ENCODE measurements at places on chromosomes 11 and 22.

DNA sequence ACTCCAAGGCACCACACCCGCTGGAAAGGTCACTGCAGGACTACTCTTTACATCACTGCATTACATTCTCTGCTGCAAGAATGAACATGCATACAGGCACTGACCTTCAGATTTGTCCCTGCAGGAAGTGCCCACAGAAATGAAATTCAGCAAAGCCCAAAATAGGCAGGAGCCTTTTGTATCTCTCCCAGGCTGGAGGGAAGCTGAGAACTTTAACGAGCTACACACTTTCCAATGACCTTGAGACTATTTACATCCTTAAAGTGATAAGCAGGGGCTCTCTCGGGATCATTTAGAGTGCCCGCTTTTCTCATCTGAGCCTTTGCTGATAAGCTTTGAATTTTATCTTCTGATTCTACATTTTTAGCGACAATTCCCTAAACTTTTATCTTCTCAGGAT lies 12.5 kb downstream of the FEZ1 start:
- no peak for DNase-seq

GRCh38 chr22:47249370-47249928 lies 487.0 kb downstream of the TBC1D22A start:
- no peak for DNase-seq

DNA sequence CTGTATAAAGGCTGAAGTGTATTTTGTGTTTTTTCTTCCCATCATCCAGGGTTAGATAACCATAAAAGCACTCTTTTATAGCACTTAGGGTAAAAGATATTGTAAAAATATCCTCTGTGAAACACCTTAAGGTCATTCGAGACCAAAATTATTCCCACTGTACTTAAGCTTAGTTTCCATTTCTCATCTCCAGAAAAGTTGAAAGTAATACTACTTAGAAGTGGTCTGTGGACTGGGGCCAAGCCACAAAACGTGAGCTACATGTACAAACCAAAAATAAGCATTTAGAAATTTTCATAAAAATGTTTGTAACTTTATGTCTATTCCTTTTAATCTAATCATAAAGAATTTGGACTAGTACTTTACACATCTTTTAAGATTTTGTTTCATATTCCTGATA lies 142.0 kb upstream of the NTM start:
- no peak for DNase-seq

DNA sequence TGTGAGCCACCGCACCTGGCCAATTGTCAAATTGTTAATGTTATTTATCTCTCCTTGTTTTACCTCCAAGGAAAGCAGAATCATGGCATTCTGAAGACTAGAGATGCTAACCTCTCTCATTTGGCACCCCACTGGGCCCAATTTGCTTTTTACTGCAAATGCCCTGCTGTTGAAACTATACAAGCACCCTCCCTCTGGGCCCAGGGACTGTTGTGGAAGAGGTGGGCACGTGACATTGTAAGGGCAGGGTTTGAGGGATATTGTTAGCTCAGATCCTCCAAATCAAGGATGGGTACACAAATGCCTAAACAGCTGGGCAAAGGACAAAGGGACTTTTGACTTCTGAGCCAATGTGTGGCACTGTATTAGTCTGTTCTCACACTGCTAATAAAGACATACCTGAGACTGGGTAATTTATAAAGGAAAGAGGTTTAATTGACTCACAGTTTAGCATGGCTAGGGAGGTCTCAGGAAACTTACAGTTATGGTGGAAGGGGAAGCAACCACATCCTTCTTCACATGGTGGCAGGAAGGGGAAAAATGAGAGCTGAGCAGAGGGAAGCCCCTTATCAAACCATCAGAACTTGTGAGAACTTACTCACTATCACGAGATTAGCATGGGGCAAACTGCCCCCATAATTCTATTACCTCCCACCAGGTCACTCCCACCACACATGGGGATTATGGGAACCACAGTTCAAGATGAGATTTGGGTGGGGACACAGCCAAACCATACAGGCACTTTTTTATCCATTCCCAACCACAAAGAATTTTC lies 6.5 kb upstream of the ALDH3B2 start:
- no peak for DNase-seq

DNA sequence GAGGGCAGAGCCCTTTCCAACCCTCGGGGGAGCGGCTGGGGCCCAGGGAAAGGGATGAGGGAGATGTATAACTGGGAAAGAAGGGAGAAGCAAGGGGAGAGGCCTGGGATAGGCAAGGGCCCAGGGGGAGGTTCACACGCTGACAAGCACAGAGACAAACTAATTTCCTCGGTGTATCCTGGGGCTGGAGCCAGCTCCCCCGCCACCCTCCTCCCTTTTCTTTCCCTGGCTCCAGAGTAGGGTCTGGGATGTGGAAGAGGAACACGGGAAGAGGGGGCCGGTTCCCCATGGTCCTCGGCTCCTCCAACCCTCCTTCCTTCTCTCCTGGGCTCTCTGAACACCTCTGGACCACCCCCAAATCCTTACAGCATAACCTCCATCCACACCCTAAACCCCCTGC lies 6.9 kb downstream of the CLCF1 start:
- no peak for DNase-seq

- DNase-seq = no peak
Measured at GRCh38 chr11:43644621-43645299, 35.8 kb upstream of the HSD17B12 start.

DNA sequence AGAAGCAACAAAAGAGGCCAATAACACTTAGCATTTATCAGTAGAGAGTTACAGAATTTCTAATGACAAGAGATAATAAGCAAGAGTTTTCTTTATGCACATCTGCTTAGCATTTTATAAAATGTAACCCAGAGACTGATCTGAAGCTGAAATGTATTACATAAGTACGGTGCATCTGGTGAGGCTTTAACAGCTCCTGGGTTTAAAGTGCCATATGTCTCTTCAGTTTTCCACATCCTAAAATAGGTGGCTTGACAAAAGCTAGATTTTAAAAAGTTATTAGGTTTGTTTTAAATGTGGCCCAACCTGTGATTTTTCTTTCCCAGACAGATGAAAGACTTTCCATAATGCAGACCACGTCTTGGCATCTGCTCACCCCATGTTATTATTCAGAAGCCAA lies 620.7 kb upstream of the ARHGAP42 start:
- DNase-seq = no peak

DNA sequence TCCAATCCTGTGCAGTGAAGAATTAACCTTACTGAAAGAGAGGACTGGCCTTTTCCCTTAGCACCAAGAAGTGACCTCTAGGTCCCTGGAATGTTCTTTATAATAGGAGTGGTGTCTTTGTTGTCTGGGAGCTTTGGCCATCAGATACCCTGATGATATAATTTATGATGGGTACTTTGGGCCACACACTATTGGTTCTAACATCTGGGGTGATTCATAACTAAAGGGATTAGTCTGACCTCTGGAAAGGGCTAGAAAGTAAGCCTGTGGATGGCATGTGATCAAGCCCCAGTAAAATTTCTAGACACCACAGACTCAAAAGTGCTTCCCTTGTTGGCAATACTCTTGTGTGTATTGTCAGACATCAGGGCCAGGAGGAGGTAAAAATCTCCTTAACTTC lies 891.2 kb downstream of the KCNA4 start:
- no peak for DNase-seq

DNA sequence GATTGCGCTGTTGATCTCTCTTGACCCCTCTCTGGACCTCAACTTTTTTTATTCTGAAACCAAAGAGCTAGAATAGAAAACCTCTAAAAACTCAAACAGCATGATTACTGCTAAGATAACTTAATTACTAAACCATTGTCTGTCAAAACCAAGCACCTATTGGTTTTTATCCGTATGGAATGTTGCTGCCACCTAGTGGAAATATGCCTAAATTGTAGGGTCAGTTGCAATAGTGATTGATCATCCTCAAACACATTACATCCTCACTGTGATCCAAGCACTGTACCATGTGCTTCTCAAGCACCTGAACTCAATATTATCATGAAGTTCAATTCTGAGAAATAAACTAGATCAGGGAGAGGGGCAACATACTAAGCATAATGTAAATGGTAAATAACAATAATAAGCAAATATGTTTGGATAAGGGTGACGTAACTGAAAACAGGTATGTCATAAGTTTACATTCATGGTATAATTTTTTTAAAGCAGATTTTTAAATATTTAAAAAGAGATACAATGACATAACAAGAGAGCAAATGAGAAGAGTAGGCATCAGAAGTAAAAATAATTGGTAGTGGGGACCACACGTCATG lies 3.8 kb upstream of the OR5A2 start:
- peak; percentile 59 for DNase-seq

DNA sequence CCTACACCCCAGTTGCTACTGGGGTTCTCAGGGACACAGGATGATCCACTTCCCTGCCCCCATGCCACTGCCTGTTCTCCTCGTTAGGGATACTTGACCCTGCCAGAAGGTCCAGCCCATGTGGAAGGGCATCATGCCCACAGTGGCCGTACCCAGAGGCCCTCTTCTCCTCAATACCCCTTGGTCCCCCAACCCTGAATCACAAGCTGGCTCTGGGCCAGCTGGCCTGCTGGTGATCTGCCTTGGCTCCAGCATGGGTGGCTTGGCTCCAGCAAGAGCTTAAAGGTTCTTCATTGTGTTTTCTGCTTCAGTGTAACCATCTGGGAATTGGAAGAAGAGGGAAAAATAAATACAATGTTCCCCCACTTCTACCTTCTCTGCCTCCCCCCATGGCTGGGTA lies 11.1 kb upstream of the TPBGL start:
- no peak for DNase-seq

DNA sequence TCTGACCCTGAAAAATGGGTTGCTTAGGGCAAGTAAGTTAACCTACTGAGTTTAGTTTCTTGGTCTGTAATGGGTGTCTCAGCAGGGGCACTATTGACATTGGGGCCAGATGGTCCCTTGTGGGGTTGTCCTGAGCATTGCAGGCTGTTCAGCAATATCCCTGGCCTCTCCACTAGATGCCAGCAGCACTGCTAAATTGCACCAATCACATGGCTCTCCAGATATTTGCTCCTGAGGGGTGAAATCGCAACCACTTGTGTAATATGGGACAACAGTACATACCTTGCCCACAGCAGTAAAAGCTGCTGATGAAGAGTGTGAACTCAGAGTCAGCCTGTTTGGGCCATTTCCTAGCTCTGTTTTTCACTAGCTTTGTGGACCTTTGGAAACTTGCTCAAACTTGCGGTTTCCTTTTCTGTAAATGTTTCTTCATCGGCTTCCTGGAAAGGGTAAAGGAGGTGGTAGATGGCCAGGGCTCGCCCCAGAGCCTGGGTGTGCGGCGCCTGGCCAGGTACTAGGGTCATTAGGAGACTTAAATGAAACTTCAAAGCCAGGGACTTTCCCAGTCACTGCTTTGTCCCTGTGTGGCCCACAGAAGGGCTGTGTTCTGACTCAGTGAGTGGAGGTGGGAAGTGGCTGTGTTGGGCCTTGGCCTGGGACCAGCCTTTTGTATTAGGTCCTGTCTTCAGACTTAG lies 13.0 kb downstream of the NCF4 start:
- DNase-seq = peak; percentile 29

DNA sequence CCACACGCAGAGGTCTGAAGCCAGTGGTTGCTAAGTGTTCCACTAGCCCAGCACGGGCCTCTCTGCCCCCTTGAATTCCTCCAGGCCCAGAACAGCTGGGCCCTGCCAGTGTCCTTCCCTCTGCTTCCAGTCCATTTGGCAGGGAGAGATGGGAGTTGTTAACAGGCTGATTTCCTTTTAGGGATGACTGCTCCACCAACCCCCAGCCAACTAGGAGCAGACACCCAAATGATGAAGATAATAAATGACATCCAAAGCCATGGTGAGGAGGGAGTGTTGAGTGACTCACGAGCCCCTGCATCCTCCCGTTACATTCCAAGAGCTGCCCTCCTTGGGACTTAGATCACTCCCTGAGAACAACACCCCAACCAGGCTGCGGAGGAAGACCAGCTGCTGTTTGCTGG lies 20.6 kb downstream of the PARVA start:
- no peak for DNase-seq

GRCh38 chr11:86949995-86950660 lies 5.1 kb downstream of the FZD4 start:
- no peak for DNase-seq

- DNase-seq = no peak
Measured at GRCh38 chr11:94815705-94816344, 47.7 kb downstream of the AMOTL1 start.

DNA sequence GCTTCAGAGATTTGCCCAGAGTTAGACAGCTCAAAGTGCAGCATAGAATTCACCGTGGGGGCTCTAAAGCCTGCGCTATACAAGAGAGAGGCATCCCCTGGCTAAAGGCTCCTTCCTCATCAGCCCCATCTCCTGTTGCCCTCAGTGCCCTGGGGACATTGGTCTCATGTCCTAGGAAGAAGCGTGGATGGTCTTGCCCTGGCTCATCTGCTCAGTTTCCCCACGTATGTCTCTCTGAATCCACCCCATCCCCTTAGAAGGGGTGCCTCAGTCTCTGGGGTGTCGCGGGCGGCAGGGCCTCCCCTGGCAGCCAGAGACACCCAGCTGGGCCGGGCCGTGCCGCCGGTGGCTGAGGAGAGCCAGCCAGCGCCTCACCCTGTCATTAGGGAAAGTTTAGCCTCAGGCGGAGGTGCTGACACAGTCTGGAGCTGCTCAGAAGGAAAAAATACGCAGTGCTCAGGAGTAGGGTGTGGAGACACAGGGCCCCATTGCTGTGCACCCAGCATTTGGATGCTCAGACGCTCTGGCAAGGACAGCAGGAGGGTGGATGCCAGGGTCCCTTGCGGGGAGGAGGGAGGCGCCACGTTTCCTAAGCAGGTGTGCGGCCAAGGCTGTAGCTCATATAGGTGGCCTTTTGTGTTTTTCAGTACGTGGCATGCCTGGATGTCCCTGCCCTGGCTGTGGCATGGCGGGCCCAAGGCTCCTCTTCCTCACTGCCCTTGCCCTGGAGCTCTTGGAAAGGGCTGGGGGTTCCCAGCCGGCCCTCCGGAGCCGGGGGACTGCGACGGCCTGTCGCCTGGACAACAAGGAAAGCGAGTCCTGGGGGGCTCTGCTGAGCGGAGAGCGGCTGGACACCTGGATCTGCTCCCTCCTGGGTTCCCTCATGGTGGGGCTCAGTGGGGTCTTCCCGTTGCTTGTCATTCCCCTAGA lies 1.3 kb downstream of the SLC39A13 start:
- DNase-seq = no peak

GRCh38 chr11:33709466-33709865 lies 8.8 kb upstream of the C11orf91 start:
- no peak for DNase-seq

DNA sequence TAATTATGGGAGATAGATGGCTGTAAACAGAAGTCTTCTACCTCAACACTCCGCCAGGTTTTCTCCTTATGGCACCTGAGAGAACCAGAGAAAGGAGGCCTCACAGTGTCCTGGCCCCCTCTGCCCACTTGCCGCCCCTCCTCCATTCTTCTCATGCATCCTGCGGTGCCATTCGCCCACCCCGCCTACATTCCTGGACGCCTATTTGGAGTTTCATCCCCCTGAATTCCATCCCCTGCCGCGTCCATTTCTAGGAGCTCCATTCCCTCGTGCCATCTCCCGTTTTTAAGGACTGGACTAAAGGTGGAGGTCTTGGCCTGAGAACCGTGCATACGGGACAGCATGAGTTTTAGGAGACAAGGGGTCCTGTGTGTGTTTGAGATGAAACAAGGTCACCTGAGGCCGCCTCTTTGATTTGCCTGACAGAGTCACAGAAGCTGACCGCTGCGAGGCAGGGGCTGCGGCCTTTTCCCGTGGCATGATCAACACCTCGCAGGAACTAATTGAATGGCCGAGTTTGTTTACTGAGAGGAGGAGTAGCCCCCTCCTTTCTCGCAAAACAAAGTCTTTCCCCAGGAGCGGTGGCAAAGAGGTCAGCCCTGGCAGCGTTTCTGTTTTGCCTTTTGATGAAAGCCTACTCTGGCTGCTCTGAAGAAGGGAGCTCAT lies 246.2 kb downstream of the ST3GAL4 start:
- no peak for DNase-seq

- DNase-seq = no peak
Measured at GRCh38 chr11:45554230-45554967, 111.0 kb downstream of the CHST1 start.
